Neural progenitor cell (in vitro differentiated cells): ENCODE measurements at places on chromosomes 6 and 20.

- DNase-seq, result no peak
These were observed 168.9 kb downstream of the ZMYND8 start for GRCh38 chr20:47187450-47188195.

DNA sequence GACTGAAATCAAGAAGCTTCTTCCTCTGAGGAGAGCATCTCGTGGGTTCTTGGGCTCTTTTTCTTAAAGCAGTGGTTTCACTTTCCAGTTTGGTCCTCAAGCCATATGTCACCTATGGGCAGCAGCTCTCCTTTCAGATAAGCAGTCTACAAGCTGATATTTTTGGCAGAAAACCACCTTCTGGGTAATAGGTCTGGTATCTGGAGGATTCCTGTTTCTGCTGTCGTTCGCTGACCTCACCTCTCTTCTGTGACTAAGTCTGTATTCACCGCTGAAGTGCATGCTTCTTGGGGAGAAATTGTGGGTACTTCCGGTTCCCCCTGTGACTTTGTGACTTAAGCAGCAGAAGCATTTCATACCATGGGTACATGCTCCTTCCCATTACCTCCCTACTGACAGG lies 193.6 kb downstream of the EDN1 start:
- DNase-seq, result no peak

- no peak for DNase-seq
These were observed 147.6 kb downstream of the SYNDIG1 start for GRCh38 chr20:24617080-24617432.

DNA sequence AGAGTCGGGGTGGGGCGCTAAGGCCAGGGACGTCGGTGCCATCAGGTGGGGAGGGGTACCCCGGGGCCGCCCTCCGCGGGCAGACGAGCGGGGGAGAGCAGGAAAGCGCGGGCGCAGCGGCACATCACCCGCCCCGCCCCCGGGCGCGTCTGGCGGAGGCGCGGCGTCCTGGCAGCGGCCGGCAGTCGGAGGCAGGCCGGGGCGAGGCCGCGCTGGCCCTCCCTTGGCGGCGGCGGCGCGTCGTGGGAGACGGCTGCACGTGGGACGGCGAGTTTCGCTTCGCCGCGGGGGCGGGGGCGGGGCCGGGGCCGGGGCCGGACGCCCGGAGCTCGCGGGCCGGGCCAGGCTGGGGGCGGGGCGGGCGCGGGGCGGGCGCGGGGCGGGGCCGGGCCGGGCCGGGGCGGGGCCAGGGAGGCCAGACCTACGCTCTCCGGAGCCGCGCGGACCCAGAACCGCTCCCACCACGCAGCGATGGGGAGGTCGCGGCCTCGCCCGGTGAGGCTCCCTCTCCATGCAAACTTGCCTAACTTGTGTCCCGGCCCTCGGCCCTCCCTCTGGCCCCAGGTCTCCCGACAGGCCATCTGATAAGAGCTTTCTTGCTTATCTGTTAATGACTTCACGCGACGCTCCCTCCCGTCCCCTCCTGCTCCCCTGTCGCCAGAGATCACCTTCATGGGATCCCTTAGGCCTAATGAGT lies 12.5 kb downstream of the ITPR3 start:
- DNase-seq, result peak; percentile 83

- no peak for DNase-seq
These were observed 673.5 kb upstream of the AGPAT4 start for GRCh38 chr6:161947371-161947770.

- no peak for DNase-seq
These were observed 159.1 kb upstream of the TOP1 start for GRCh38 chr20:40869218-40870147.

GRCh38 chr6:44064089-44064947 lies 62.9 kb downstream of the MRPL14 start:
- peak; percentile 31 for DNase-seq

GRCh38 chr6:23180504-23181293 lies 611.3 kb downstream of the HDGFL1 start:
- DNase-seq, result peak; percentile 56

GRCh38 chr6:166317261-166318212 lies 9.3 kb upstream of the PRR18 start:
- no peak for DNase-seq

DNA sequence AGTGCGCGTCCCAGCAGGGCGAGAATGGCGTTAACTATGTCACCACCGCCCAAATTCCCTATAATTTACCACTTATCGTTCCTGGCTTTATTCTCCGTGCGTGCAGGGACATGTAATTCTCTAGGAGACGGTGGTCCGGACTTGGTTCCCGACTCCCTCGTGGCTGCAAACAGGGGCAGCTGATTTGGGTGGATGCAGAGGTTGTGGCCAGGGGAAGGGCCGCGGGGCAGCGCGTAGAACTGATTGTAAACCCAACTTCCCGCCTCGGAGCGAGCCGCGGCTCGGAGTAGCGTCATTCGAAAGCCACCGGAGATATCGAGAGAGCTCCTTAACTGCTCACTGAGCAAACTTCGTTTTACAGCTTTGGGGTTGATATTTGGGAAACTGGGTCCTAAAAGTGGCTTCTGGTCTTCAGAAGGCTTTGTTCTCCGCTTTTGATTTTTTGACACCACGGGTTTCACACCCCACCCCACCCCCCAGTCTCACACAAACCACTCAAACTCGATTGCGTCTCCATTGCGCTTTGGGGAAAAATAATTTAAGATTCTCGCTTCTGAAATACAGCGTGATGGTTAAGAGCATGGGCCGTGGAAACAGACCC lies 17.5 kb upstream of the ZSCAN9 start:
- DNase-seq, result peak; percentile 79

GRCh38 chr20:34703424-34704176 lies 544 bp upstream of the TP53INP2 start:
- DNase-seq, result peak; percentile 33
